ENCODE measurements at places on chromosomes 3 and 15.
A peak's percentile ranks its signal among the peaks of the same experiment; 100 is the strongest.

- DNase-seq, result no peak
These were observed 15.1 kb downstream of the PLSCR5 start for GRCh38 chr3:146589899-146590508.

GRCh38 chr3:152714507-152714906, 120.4 kb upstream of the P2RY1 start:
- no peak for DNase-seq

- peak; percentile 18 for DNase-seq
These were observed 11.2 kb downstream of the SH2D7 start for GRCh38 chr15:78103406-78104118.

- DNase-seq, result no peak
These were observed 16.8 kb downstream of the CLDN1 start for GRCh38 chr3:190305406-190305805.

GRCh38 chr3:158642005-158642404, 2.3 kb upstream of the GFM1 start:
- DNase-seq, result no peak

DNA sequence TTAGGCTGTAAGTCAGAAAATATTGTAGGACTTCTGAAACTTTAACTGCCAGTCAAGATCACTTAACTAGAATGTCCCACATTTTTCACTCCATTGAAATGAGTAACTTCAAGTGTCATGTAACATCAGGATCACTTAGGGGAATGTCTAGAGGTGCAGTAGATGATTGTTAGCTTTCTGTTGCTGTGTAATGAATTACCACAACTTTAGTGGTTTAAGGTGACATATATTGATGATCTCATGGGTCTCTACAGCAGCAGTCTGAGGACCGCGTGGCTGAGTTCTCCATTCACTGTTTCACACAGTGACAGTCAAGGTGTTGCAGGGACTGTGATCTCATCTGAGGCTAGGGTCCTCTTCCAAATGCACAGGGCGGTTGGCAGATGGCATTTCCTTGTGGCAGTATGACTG, 82.7 kb downstream of the SLC25A26 start:
- peak; percentile 16 for DNase-seq

GRCh38 chr3:121072133-121072532, 164.1 kb downstream of the STXBP5L start:
- no peak for DNase-seq

- DNase-seq, result no peak
These were observed 64.6 kb downstream of the STAC start for GRCh38 chr3:36444909-36445308.

- no peak for DNase-seq
These were observed 55.2 kb downstream of the CAPN7 start for GRCh38 chr3:15261274-15261673.

DNA sequence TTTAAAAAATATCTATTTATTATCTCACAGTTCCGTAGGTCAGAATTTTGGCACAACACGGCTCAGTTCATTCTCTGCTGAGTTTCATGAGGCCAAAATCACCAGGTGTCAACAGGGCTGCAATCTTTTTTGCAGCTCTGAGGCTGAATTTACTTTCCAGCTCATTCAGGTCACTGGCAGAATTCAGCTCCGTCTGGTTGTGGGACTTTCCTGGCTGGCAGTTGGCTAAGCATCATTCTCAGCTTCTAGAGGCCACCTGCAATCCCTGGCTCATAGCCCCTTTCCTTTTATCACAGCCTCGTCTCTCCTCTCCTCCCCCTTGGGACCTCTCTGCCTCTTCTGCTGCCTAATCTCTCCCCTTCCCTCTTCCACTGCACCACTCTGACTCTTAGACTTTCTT, 174.0 kb upstream of the WNT5A start:
- no peak for DNase-seq

- DNase-seq, result no peak
These were observed 20.4 kb upstream of the SLC25A38 start for GRCh38 chr3:39362812-39363211.

DNA sequence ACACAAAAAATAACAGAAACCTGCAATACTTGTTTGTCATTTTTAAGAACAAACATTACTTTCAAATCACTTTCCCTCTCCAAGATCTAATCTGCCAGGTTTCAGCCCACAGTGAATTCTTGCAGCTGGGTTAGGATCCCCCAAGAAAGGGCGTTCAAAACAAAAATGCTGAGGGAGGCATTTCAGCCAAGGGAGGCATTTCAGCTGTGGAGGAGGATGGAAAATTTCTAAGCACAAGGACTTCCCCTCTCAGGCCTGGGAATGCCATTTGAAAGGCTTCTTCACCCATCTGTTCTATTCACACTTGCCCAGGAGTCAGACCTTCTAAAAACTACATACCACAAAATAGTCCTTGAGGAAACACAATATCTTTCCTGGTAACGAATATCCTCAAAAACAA, 69.1 kb downstream of the P3H2 start:
- DNase-seq, result no peak

- DNase-seq, result no peak
These were observed 596.7 kb upstream of the UBE2E2 start for GRCh38 chr3:22606461-22606860.

- DNase-seq, result no peak
These were observed 81.2 kb upstream of the RAP2B start for GRCh38 chr3:153080778-153081240.

- no peak for DNase-seq
These were observed 498.0 kb downstream of the MECOM start for GRCh38 chr3:169165196-169166158.
